Stimulated activated naive CD4-positive, alpha-beta T cell (primary cell): ENCODE measurements at places on chromosomes 1 and 21.
A peak's percentile ranks its signal among the peaks of the same experiment; 100 is the strongest.

DNA sequence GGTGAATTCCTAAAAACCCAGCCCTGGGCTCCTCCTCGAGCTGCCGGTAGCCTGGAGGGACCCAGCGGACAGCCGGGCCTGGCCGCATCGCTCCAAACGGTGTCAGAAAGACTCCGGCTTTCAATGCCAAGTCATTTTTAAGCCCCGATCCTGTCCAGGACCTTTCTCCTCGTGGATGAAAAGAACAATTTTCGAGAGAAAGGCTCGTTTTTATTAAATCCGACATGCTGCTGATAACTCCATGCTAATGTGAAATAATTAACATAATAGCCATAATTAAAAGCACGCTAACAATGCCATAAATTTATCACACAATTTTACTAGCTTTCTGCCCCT lies 4.6 kb upstream of the FOXD3 start:
- no peak for DNase-seq

DNA sequence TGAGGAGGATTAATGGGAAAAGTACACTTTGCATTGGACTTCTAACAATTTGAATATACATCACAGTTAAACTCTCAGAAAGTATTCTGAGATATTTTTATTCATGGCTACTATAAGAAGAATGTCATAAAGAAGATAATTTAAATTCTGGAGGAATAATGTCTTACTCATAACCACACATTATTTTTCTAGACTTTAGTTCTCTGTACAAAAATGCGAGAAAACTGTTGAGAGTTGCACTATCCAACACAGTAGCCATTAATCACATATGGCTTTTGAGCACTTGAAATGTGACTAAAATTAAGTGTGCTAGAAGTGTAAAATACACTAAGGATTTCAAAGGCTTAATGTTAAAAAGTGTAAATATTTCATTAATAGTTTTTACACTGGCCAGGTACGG lies 53.8 kb downstream of the CRB1 start:
- no peak for DNase-seq

DNA sequence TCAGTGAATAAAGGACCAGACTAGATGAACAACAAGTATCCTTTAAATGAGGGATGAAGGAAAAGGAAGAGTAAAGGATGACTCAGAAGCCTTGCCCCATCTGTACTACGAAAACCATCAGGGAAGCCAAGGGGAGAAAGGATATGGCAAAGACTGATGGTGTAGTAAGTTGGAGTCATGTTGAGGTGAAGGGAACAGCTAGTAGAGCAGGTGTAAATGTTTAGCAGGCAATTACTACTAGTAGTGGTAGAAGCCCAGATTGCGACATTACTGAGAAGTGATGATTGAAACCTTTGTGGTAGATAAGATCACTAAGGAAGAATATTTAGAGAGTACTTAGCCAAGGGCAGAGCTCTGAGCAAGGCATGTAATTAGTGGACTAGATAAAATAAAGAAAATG lies 84.0 kb downstream of the PHTF1 start:
- no peak for DNase-seq

GRCh38 chr1:53383136-53383870 lies 55.4 kb upstream of the LRP8 start:
- DNase-seq: no peak

DNA sequence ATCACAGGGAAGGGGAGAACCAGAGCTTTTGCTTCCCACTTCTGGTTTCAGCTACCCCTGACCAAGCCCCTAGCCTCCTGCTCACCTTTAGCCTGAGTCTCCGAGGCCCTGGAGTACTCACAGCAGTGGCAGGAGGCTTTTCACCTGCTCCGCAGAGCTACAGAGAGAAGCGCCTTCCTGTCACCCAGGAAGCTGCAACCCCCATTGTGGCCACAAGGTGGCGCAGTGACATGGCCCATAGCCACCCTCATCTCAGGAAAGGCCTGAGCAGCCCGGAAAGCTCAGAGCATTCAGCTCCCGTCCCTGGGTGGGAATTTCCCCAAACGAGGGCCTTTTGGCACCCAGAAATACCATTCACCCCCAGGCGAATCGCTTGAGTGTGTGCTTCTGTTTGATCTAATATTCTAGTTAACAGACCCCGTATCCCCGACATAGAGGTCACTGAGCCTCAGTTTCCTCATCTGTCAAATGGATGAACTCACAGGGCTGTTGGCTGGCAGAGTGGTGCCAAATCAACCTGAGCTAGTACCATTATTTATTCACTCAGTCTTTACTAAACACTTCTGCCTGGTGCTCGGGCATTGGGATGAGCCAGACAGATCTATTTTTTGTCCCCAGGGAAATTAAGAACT lies 25.3 kb downstream of the A3GALT2 start:
- peak; percentile 72 for DNase-seq

- DNase-seq: no peak
These were observed 56.9 kb downstream of the ATP1A1 start for GRCh38 chr1:116429821-116430374.

DNA sequence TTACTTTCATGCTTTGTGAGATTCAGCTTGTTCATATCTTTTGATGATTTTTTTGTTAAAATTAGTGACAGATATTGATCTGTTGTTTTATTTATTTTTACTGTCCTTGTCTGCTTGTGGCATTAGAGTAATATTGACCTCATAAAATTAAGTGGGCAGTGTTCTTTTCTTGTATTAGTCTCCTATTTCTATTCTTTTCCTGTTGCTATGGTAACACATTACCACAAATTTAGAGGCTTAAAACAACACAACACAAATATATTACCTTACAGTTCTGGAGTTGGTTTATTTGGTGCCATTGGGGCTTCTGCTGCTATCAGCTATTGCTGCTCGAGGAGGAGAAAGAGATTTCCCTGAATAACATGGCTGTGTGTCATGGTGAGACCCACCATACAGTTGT lies 135.7 kb downstream of the C1orf94 start:
- no peak for DNase-seq

DNA sequence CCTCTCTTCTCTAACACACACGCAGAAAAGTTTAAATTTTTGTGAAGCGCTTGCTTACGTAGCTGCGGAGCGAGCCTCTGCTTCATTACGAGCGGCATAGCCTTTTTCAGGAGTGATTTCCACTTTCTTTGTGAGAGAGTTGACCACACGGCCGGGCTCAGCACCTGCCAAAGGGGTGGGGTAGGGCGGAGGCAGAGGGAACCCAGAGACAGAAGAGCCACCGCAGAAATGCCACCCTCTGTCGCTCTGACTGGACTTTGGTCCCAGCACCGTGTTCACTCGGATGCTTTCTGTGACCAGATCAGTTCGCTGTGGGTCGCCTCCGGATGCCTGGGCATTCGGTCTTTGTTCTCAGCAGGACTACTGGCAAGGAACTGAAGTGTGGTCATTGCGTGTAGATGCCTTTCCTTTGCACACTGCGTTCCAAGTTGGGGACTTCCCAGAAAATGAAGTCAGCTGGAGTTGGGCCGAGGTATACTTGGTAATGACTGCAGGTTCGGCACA lies 883 bp downstream of the CHODL start:
- no peak for DNase-seq

DNA sequence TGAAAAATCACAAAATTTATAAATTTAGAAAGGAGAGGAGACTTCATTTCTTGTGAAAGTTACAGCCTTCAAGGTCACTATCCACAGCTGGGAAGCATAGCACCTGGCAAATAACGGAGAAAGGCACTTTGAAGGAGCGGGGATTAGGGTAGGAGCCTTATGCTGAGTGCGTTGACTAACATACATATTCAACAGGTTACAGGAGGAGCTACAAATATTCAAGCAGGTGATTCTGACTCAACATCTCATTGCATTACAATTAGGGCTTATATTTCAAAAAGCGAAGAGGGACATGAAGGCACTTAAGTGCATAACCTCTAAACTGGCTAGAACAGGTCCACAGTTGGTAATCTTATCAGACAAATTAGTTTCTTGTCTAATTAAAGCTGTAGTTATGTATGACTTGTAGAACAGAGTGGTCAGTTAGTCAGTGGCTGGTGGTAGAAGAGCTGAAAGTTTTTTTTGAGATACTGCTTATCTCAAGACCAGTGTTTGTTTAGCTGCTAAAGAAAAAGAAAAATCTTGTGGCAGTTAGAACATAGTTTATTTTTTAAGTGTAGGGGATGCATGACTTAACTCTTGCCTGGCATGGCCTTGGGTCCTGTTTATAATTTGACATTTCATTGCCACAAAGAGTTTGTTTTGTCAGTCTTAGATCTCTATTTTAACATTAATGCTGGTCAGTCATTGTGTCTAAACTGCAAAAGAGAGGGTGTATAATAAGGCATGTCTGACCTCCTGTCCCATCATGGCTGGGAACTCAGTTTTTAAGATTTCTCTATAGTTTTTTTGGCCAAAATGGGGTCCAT lies 311.5 kb downstream of the DUSP10 start:
- no peak for DNase-seq

- DNase-seq: no peak
These were observed 56.1 kb downstream of the NPHP4 start for GRCh38 chr1:5936126-5936525.

GRCh38 chr1:216379441-216379840 lies 43.8 kb downstream of the USH2A start:
- DNase-seq: no peak

- no peak for DNase-seq
These were observed 69.5 kb downstream of the UBE2T start for GRCh38 chr1:202272103-202272845.

DNA sequence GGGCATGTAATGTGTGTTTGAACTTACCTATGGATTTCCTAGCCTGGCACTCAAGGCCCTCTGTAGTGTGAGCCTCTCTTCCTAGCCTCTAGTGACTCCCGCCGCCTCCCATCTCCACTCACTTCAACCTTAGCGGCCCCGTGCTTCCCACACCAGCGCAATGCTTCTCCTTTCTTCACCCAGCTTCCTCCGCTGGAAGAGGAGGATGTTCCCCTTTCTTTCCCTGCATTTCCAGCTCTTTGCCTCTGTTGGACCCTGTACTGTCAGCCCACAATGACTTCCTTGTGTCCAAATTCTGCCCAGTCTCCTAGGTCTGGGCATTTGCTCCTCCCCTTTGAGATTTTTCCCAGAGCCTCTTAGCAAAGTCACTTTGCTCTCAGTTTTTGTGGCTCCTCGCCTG lies 138.1 kb upstream of the IRF2BP2 start:
- DNase-seq: no peak

DNA sequence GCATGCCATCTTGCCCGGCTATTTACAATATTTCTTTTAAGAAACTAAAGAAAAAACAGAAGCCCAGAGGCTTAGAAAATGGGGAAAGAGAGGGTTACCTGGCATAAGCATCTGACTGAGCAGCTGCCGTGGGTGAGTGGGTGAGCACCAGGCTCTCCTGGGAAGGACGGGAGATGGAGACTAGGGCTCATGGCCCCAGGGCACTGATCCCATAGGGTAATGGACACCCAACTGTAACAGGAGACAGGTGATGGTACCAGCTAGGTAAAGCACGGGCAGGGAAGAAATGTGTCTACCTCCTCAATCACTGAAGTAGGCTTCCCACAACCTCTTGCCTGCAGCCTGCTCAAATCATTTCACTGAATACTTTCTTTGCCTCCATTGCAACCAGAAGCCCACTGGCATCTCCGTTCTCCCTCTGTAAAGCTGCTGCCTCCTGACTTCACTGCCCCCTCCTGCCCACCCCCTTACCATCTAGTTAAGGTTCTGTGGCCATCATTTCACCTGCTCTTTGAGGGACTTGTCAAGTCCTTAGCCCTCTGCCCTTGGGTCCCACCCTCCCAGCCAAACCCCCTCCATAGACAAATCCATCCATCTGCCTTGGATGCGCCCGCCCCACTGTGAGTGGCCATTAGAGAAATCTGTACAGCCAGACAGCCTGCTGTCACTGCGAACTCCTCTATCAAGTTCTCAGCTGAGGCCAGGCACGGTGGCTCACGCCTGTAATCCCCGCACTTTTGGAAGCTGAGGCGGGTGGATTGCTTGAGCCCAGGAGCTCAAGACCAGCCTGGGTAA lies 6.2 kb downstream of the TMEM125 start:
- DNase-seq: no peak

- no peak for DNase-seq
These were observed 67.0 kb downstream of the IVNS1ABP start for GRCh38 chr1:185250063-185250462.

DNA sequence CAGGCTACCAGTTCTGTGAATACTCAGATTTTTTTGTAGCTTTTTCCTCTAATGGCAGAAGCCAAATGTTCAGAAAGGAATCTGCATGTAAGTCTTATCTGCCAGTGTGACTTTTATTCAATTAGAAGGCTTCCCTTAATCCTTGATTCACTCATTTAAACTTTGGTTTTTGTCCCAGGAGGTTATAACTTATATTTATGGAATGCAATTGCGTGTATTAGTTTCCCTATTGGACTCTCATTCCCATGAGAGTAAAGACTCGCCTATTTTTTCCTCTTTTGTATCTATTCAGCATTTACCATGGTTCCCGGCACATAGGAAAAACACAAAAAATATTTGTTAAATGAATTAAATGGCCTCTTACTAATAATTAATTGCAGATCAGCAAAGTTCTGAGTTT lies 3.5 kb downstream of the NTMT2 start:
- no peak for DNase-seq

- no peak for DNase-seq
These were observed 317.9 kb downstream of the LTN1 start for GRCh38 chr21:28674763-28675162.

DNA sequence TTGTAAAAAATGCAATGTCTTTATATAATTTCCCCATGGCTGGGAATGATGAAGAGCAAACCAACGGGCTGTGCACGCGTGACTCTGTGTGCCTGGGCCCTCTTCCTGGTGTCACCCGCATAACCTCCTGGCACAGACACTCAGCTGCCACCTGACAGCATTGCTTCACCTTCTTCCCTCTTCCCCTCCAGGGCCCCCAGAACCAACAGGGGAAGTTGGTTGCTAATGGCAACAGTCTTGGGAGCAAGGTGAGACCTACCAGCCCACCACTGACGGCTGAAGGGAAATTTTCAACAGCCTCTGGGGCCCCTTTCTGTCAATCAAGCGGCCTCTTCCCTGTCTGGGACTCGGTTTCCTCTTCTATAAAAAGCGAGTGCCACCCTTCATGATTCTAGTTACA lies 33.2 kb downstream of the SSBP3 start:
- no peak for DNase-seq

DNA sequence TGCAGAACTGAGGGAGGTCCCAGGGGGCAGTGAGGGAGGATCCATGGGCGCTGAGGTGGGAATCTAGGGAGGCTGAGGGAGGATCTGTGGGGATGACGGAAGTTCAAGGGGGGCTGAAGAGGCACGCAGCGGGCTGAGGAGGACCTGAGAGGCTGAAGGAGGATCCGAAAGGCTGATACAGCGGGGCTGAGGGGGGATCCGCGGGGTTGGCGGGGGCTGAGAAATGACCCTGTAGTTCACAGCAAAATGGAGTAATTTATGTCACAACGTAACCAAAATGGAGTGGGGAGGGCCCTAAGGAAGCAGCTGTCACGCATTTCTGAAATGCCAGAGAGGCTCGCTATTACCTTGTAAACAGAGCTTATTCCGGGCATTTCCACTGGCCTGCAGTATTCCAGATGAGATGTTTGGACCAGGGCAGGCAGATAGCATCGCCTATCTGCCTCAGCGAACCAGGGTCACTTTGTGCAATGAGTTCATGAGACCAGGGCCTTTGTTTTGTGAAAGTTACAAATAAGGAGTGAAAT lies 926 bp upstream of the MRPL55 start:
- no peak for DNase-seq
